ENCODE measurements at places on chromosomes 13 and 19.

GRCh38 chr13:41919031-41919740, 41.7 kb downstream of the VWA8 start:
- no peak for DNase-seq

DNA sequence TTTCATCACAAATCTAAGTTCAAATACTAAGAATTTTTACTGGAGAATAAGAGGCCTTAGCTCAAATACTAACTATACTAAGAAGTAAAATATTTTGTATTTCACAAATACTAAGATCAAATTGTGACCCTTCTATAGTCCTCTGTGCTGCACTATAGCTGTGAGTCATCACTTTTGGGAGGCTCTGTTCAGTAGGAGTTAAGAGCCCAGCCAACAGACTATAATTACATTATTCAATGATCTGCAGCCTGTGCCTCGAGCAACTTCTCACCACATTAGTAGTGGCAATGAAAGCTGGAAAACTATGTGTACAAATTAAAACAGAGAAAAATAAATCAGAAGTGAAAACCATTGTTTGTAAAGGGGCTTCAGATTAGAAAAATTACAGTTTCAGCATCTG, 147.3 kb upstream of the GPC6 start:
- no peak for DNase-seq

- no peak for DNase-seq
Observed at GRCh38 chr19:6787393-6787792, 14.9 kb downstream of the VAV1 start.

DNA sequence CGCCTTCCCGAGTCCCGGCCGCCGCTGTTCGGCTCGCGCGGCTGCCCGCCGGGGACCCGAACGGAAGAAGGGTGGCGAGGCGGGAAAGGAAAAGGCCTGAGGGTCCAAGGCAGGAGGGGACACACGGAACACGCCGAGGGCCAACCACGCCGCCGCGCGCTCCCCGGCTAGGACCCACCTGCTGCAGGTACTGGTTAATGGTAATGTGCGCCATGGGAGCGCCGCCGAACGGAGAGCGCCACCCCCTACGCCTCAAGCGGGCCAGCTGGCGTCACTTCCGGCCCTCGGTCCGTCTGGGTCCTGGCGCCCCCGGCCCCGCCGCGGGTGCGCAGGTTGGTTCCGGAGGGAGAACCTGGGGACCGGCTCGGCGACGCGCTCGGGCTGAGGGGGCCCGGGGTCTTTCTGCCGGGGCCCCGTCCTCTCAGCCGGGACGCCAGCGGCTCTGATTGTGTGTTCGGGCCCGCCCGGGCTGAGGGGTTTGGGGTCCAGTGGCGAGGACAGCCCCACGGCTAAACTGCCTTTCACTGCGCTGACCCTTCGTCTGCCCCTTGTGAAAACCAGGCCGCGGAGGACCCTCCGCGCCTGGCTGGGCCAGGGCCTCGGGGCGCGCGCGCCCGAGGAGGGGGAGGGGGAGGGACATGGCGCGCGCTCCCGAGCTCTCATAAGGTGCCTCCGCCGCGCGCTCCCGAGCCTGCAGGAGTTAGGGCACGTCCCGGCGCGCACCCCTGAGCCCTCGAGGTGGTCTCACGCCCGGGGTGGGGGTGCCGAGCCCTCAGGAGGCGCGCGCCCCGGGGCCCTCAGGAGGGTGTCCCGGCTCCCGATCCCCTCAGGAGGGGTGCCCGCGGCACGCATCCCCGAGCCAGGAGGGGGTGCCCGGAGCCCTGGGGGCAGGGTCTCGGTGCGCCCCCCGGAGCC, at the start of gene PCID2:
PCID2 (minus strand) TSS at position 249 of the 915 bp plus-strand sequence; CDS start at position 214, 35 bp downstream.
- no peak for DNase-seq

- no peak for DNase-seq
Observed at GRCh38 chr19:19485161-19485997, 30.0 kb downstream of the TSSK6 start.

GRCh38 chr19:926589-927350, 935 bp downstream of the ARID3A start:
- DNase-seq: no peak

DNA sequence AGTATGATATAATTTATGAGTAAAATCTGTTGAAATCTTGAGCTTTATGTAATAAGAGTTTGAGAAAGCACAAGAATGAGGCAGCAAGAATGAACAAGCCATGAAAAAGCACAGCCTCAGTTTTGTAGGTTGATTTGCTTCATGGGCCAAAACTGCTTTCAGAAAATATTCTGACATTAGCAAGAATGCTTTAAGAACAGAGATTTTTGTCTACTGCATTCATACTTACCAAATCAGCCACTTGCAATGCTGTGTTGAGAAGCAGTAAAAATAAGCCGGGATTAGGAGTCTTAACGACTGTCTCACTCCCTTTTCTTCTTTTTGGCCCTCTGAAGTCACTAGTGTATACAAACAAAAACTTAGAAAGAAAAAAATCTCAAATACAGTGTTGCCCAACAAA, 114.5 kb downstream of the POSTN start:
- no peak for DNase-seq

- no peak for DNase-seq
Observed at GRCh38 chr19:10505583-10506229, 2.5 kb upstream of the KEAP1 start.

Data from forelimb muscle (tissue), 1 donor.